ENCODE measurements at places on chromosomes 4 and X. TPM values are rescaled to one million over a fixed set of nuclear protein-coding genes. Genes with fewer than 3 reads are reported as not detected.
A peak's percentile ranks its signal among the peaks of the same experiment; 100 is the strongest.

GRCh38 chrX:118455013-118455412 lies 40.6 kb upstream of the DOCK11 start:
- no peak for DNase-seq

GRCh38 chr4:141643557-141643956 lies 7.2 kb downstream of the IL15 start:
- peak; percentile 19 for DNase-seq

DNA sequence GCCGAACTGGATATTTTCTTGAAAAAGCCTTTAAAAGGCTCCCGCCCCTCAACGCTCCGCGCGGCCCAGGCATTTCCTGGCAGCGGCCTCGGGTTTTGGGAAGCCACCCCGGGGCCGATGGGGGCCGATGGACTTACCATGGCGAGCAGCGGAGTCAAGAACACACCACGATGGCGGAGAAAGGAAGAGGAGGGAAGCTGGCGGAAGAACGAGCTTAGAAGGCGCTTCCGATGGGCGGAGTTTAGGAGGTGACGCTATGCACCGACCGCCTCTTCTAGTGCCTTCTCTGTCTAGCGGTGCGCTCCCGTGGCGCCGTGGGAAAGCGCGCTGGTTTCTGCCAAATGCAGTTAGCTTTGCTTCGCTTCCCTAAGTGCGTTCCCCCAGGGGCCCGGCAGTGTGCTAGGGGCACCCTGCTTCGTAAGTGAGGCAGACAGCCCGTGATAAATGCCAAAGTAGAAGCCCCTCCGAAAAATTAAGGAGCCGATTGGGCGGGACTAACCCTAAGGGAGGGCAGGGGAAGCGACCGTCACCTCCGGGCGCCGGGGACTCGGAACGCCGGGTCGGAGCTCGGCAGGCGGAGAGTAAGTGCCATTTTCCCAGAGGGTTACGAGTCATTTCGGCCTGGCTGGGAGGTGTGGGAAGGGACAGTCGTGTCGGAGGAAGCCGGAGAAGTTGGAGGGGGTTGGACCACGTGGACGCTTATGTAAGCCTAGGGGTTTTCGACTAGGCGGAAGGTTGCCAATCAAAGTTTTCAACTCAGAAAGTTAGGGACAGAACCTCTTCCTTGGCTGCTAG lies at the start of gene RPL39:
Gene RPL39 (minus strand): TSS at position 194 of the 795 bp plus-strand sequence. CDS start 54 bp downstream, at position 140.
- DNase-seq, result peak; percentile 95

The PPP2R2C gene
- 0.18 TPM for total RNA-seq

GRCh38 chrX:37712458-37712857 lies 26.9 kb downstream of the XK start:
- no peak for DNase-seq

DNA sequence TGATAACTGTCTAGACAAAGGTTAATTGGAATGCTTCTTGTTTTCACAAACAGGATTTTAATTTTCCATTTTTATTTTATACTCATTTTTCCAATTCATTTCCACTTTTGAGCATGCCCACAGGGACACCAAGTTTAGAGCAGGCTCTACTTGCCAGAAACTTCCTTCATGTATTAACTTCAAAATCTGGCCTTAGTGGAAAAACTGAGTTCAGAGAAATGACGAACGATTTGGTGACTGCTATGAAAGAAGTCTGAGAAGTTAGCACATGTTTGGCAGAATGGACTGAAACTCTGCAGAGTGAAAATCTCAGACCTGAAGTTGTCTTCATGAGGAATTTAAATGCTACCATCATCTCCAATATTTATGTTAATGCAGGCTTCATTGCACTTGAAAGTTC lies 214.1 kb downstream of the THOC2 start:
- DNase-seq, result no peak

DNA sequence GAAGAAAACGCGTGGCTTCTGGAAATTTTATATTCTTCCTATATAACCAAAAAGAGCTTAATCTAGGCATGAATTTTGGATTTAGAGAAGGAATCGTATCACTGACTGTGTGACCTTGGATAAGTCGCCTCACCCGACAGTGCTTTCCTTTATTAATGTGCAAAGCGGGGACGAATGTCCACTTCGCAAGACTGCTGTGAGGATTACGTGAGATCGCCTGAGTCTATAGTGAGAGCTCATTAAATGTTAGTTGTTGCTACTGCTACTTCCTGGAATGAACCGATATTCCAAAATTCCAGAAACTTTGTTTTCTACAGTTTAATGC lies 448 bp upstream of the TBC1D8B start:
- no peak for DNase-seq

DNA sequence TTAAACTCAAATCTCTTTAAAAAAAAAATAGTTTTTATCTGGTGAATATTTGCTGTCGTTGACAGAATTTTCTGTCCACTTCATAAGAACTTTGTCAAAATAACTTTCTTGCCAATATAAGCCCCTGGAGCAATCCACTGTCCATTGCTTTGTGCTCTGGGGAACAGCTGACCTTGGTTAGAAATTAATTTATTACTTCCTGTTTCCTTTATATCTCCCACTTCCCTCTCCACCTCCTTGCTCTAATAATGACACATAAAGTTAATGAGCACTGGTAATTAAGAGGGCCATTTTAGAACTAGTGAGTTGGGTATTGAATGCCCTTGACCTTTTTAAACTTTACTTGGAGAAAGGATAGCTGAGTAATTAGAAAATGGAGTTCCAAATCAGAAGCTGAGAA lies 151.3 kb upstream of the LEF1 start:
- no peak for DNase-seq

The COX7B gene
- 371 TPM for total RNA-seq

DNA sequence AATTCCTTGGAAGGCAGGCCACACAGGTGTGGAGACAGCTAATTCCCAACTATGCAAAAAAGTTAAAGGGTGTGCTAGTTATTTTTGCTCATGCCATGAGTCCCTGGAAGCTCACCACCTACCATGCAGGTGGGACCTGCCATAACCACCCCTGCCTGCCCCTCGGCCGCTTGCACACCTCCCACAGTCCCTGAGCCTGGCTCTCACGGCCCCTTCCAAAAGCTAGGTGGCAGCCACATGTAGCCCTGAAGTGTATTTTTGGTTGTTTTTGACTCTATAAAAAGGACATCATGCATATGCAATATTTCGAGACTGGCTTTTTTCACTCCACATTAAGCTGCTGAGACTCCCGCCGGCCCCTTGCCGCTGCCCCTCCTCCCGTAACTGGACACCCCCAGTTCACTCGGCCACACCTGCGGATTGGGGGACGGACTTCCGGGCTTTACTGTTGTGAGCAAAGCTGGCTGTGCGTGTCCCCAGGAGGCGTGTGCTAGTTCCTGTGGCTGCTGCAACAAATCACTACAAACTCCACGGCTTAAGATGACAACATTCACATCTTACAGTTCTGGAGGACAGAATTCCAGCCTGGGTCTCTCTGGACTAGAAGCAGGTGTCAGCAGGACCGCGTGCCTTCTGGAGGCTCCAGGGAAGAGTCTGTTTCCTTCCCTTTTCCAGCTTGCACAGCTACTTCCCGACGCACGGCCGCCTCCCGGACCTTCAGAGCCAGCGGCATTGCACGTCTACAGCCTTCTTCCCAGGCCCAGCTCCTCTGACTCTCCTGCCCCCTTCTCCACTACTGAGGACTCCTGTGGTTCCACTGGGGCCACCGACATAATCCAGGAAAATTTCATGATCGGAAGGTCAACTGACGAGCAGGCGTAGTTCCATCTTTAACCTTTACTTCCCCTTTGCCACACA lies 24.8 kb downstream of the ZFYVE28 start:
- DNase-seq, result peak; percentile 10

The JAKMIP1 gene
- not detected for total RNA-seq

DNA sequence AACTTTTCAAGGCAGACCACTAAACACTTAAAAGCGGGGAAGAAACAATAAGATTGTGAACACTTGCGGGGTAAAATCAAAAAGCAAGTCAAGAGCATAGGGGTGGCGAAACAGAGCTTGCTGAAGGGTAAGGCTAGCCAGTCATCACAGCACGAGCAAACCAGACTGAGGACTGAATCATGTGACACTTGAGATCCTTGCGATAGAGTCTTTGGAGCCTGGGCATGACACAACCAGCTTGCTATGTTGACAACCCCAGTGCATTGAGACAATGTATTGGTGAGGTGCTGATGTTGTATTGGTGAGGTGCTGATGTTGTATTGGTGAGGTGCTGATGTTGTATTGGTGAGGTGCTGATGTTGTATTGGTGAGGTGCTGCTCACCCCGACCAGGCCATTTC lies 72.3 kb downstream of the SLIT2 start:
- no peak for DNase-seq

The BEX5 gene
- not detected for total RNA-seq

The SOD3 gene
- total RNA-seq, result 2.0 TPM

The DMRTC1B gene
- total RNA-seq, result not detected

DNA sequence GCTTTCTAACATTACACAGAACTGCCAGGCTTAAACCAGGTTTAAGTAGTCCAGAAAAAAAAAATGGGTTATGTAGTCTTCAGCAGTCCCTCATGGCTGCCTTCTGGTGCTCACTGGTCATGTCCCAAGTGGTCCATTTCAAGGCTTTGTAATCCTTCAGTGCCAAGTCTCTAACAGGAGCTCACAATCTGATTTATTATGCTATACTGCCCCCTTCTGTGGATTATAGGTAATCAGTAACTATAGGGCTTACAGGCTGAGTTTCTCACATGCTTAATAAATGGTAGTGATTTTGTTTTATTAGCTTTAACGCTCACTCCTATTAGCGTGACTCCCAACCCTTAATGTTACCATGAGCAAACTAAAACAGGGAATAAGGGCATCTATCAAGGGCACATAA lies 92.5 kb upstream of the EDA2R start:
- DNase-seq, result peak; percentile 67

- peak; percentile 2 for DNase-seq
Measured at GRCh38 chrX:36684053-36684452, 324.1 kb upstream of the FAM47C start.

The SCLT1 gene
- total RNA-seq, result 12.7 TPM

The SLC9B1 gene
- total RNA-seq, result not detected

DNA sequence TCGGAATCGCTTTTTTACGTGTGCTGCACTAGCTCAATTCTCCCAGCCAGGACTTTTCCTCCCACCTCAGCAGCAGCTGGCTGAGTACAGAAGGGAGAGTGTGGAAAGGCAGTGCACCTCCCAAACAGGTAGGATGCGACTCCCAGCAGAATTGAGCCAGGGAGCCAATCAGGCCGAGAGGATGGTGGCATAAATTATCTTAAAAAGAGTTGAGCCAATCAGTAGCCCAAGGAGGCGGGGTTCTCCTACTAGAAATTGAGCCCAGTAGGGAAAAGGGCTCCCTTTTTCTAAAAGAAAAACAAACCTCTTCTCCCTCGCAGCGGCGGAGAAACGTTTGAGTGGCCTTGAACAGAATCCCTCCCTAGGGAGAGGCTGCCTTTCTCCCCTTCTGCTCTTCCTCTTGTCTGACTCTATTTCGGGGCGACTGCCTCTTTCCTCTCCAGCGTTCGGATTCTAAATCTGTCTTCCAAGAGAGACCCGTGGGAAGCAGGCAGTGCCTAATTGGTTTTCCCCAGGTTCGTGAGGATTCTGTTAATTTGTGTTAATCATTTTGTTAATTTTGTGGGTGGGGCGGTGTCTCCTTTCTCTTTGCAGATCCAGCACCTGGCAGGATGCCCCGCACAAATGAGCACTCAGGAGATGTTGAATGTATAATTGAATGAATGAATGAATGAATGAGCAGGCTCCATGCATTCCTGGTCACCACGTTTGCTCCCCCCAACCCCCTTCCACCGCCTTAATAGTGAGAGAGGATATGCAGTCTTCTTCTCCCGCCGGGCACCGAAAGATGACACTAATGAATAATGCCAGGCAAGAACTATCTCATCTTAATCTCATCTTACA lies at the start of gene GABRG1:
Gene GABRG1 (minus strand): TSS at position 142 of the 843 bp plus-strand sequence. CDS start 141 bp downstream, at position 1.
- no peak for DNase-seq

The MMRN1 gene
- not detected for total RNA-seq

DNA sequence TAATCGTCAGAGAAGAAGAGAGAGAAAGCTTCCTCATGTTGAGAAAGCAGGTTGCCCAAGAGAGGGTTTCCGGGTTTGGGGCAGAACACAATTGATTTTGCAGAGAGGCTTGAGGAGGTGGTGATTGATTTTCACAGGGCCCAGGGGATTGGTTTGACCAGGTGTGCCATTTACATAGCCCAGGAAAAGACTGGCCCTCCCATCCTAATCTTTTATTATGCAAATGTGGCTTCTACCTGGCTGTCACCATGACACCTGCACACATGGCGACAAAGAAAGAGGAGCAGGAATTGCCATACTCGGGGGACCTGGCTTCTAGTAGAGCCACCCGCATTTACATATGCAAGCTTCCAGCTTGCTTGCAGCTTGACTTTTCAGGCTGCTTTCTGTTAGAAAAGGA lies 405.3 kb downstream of the PPP4R3C start:
- no peak for DNase-seq

- DNase-seq, result no peak
Measured at GRCh38 chrX:133454491-133454914, 39.2 kb upstream of the GPC4 start.

The CITED1 gene
- 1.3 TPM for total RNA-seq

The MANBA gene
- total RNA-seq, result 23.2 TPM

DNA sequence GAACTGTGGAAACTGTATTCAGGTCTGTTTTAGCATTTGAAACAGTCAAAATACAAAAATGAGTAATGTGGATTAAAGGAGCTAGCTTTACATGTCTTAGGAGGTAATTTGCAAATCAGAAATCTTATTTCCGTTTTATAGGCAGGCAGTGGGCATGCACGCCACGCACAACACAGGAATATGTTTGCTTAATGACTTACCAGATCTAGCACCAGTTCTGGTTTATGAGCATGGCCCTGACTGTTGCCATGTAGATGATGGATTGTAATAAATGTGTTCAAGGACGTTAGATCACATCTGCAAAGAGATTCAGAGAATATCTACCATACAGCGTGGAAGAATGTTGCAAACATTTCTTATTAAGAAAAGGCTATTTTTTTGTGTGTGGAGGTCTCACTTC lies 344.5 kb upstream of the NR3C2 start:
- peak; percentile 23 for DNase-seq

DNA sequence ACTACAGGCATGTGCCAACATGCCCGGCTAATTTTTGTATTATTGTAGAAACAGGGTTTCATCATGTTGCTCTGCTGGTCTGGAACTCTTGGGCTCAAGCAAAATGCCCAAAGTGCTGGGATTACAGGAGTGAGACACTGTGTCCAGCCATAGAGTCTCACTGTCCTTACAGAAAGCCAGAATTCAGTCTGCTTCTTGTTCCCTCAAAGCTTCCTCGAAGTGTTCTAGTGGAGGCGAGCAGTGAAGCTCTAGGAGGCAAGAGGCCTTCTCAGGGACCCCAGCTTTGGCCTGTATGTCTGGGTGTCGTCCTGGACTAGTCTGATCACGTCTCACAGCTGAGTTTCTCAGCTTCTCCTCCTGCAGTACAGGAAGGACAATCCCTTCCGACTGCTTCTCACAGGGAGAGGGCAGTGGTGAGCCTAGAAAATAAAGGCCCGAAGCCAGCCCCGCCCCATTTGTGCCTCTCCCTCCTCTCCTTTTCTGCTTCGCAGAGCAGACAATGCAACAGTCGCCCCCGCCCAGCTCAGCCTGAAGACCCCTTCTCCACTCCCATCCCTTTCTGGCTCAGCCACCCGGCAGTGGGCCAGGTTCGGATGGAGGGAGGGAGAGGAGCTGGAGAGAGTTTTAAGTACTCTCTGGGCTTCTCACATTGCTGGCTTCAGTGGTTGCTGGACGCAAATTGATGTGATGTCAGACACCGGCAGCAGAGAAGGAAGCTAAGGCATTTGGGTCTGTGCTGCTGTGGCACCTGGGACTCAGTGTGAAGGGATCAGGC lies 11.1 kb upstream of the FAM3A start:
- peak; percentile 90 for DNase-seq

All from HT-29 (cell line).